ENCODE measurements at places on chromosomes 5 and 9. TPM values are rescaled to one million over a fixed set of nuclear protein-coding genes. Genes with fewer than 3 reads are reported as not detected.

PCDHA4 gene
- 16.5 TPM for total RNA-seq

GRCh38 chr5:121108725-121109124 is 644.6 kb downstream of the PRR16 start:
- no peak for ATAC-seq

- no peak for ATAC-seq
These were observed 275.0 kb downstream of the PLK2 start for GRCh38 chr5:58184910-58185309.

GRCh38 chr9:121958530-121958929 is 134.6 kb downstream of the TTLL11 start:
- ATAC-seq, result no peak

DNA sequence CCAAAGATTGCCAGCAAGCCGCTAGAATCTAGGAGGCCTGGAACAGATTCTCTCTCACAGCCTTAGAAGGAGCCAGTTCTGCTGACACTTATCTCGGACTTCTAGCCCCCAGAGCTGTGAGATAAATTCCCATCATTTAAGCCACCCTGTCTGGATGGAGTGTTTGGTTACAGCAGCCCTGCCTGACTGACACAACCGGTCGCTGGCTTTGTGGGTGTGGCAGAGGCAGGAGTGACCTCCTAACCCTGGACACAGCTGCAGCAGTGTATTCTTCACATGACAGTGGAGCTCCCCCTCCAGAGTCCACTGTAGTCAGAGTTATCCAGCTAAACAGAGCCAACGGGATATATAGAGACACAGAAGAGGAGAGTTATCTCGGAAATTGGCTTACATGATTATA is 21.2 kb upstream of the IL17B start:
- ATAC-seq, result peak; percentile 83

TICAM2 gene
- total RNA-seq, result 0.39 TPM

C5orf58 gene
- 1.4 TPM for total RNA-seq

GRCh38 chr9:81849631-81850259 is 78.5 kb upstream of the SPATA31D4 start:
- ATAC-seq, result no peak

DNA sequence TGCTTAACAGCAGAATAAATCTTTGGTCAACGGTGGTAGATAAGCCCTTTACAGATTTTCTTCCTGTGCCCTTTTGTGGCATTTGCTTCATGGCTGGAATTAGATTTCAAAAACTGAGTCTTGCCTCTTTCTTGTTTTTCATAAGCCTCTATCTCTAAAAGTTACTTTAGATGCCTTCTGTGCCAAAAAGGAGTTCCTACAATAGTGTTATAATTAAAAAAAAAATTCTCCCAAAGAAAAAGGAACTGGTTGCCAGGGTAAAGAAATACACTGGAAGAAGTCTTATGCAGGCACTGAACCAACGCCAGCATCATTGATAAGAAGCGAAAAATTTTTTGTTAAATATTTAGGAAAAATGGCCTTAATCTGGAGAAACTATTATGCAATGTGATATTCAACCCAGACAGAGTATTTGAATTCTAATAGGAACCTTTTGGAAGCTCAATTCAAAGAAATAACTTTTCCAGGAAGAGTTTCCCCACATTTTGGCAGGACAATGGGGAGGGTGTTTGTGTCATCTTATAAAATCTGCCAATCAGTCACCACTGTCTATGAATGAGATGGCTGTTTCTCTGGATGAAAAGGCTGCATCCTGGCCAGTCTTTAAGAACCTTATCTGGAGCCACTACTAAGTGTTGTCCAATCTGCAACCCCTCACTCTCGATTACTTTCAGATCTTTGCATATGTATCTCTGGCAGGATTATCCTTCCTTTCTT is 608.1 kb downstream of the PDE4D start:
- no peak for ATAC-seq

DNA sequence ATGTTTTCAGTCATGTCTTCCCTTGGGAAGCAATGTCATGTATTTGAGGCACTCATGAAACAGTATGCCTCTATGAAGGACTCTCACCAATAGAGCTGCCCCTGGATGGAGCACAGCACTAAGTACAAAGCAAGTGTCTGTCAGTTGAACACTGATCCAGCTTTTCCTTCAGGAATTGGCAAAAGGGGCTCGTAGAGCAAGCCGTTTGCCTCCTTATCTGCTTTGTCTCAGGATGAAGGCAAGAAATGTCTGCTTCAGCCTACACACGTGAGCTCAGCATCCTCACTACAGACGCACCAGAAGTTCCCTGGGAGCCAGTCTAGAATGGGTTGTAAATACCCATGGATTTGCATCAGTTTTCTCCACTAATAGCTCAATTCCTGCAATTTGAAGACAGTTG is 743.0 kb upstream of the DMAC1 start:
- no peak for ATAC-seq

GRCh38 chr9:36985769-36986467 is 48.1 kb downstream of the PAX5 start:
- ATAC-seq, result peak; percentile 61

SLC6A18 gene
- not detected for total RNA-seq

PDCD1LG2 gene
- total RNA-seq, result 0.63 TPM

DNA sequence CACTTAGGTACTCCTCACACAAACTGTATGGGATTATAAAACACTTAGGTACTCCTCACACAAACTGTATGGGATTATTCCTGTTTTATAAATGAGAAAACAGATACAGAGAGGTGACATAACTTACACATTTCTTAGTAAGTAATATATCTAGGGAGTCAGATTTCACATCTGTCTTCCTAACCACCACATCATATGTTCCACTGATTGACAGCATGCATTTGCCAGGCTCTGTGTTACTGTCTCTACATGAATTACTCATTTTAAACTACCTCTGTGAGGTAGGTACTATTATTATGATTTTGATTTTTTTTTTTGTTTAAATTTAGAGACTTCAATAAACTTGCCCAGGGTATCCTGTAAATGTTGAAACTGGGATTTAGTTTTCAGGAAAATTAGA is 232.7 kb downstream of the CCDC171 start:
- ATAC-seq, result no peak
